PC-9 (cell line): ENCODE measurements at places on chromosomes 3 and 15. TPM values are rescaled to one million over a fixed set of nuclear protein-coding genes. Genes with fewer than 3 reads are reported as not detected.

The P2RY13 gene
- total RNA-seq = not detected in 2 replicates

The ETFA gene
- 158 and 187 TPM in 2 replicates for total RNA-seq

The TLR9 gene
- 0.30 and 0.44 TPM in 2 replicates for total RNA-seq

The NUSAP1 gene
- total RNA-seq = 185 and 190 TPM in 2 replicates

The GPR160 gene
- total RNA-seq = 11.1 and 12.6 TPM in 2 replicates

The KCTD6 gene
- total RNA-seq = 7.8 and 10.3 TPM in 2 replicates

The LRTM1 gene
- total RNA-seq = not detected in 2 replicates

The CCR2 gene
- total RNA-seq = not detected in 2 replicates

The PLS1 gene
- 50.4 and 53.8 TPM in 2 replicates for total RNA-seq

The CPNE9 gene
- total RNA-seq = not detected in 2 replicates

The TMEM45A gene
- 21.6 and 31.1 TPM in 2 replicates for total RNA-seq

The IMP3 gene
- total RNA-seq = 45.4 and 53.0 TPM in 2 replicates

The CCRL2 gene
- total RNA-seq = 1.2 TPM in 2 replicates

The TUSC7 gene
- not detected in 2 replicates for total RNA-seq

The PLSCR5 gene
- not detected in 2 replicates for total RNA-seq
